Mesothelial cell of epicardium (in vitro differentiated cells): ENCODE measurements at places on chromosomes 4 and X.

DNA sequence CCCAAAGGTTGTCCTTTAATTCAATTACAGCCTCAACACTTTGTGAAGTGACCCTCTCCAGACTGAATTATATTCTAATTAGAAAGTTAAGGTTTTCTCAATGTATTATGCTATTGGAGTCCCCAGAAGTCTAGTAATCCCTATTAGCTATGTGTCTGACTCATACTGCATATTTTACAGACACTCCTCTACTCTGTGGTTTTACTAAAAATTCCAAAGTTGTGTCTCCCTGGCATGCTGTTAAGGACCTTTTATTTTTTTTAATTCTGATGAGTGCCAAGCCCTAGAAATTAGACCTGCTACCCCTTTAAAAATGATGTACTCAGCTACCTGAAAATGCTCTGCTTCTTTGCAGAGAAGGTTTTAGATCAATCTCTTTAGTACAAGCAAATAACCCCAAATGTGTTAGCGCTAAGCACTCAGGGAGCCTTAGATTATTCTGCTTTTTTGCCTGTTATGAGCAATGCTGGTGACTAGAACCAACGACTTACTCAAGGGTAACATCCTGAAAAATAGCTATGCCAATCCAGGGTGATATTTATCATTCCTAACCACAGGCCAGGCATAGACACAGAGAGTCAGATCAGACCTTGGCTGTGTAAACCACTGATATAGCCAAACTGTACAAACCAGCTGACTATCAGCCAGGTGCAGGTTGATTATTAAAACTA lies 26.1 kb upstream of the CXCL13 start:
- DNase-seq = no peak

- DNase-seq = no peak
Observed at GRCh38 chrX:96929036-96929435, 45.3 kb downstream of the RPA4 start.

- DNase-seq = no peak
Observed at GRCh38 chr4:47017081-47017480, 14.3 kb upstream of the GABRB1 start.

DNA sequence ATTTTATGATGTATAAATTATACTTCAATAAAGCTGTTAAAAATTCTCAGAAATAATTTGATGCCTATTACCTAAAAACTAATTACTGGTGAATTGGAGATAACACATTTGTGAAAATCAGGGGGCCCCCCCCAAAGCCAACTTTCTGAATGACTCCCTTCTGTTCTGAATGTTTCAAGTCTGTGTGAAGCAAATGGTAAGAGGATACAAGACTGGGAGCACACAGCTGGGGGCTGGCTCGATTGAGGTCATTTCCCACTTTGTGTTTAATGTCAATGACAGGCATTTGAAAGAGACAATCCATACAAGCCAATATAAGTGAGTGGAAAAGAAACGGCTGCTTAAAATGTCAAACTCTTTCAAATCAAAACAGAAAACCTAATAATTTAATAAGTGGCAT lies 155.8 kb downstream of the SH2D1A start:
- no peak for DNase-seq

GRCh38 chr4:38160487-38161207 lies 200.4 kb downstream of the PTTG2 start:
- DNase-seq = no peak

DNA sequence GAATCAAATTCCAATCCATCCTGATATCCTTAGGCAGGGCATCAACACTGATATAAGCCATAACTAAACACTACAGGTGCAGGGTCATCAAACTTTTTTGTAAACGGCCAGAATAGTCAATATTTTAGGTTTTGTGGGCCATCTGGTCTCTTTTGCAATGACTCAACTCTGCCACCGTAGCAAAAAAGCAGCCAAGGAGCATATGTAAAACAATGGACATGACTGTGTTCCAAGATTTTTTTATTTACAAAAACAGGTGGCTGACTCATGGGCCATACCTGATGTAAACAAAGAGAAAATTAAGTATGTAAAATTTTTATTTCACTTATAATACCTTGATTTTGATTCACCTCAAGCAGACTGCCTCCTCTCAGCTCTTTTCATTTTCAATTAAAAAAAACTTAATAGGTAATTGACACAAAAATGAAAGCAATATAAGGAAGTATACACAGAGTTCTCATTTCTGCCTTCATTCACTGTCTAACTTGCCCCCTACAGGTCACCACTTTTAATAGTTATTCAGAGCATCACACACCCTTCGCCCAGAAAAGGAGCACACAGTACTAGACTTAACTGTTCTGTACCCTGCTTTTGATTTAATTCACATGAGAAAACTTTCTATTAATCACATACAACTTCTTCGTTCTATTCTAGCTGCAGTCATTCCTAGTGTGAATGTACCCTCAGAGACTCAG lies 35.3 kb upstream of the GPM6B start:
- DNase-seq = no peak

DNA sequence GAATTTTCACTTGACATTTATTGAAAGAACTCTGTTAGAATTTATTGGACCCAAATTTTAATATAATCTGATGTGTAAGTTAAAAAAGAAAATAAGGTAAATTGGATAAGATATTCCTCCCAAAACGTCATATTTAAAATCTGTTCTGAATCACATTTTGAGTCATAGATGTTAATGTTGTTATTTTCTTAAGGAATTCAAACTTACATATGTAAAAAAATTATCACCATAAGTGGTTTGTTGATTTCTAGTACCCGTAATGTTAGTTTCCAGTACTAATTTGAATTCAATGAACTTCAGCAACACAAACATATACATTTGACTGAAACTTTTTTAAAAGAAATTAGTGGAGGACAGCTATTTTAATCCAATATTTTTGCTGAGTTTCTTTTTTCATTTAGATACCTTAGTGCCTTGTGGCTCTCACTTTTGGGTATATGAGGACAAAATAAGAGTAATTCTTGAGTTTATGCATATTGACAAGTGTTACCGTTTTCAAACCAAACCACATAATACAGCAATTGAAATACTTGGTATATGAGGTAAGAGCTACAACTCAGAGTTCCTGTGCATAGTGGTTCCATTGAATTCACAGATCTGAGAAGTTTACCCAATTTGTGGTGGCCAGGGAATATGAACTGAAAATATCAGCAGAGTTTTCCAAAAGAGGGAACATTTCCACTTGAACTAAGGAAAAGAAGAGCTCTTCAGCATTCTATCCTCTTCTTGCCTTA lies 71.8 kb downstream of the C4orf46 start:
- no peak for DNase-seq

DNA sequence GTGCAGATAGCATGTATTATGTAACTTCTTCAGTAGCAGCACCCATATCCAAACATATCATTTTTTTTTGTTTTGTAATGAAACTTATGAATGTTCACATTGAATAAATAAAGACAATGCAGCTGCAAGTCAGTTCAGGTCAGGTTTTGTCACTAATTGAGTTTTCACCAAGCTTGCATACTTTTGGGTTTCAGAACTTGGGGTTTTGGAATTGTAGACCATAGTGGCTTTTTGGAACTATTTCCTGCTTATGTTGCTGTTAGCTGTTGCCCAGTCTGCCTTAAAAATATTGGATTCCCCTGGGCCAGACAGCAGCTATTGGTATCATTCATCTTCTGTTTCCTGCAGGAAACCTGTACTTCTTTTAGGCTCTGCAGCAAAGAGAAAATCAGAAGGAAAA lies 113.4 kb upstream of the LIMCH1 start:
- no peak for DNase-seq

- no peak for DNase-seq
Observed at GRCh38 chrX:107766470-107767150, 9.0 kb downstream of the TSC22D3 start.

GRCh38 chrX:15242899-15243555 lies 26.9 kb downstream of the ASB9 start:
- DNase-seq = no peak

DNA sequence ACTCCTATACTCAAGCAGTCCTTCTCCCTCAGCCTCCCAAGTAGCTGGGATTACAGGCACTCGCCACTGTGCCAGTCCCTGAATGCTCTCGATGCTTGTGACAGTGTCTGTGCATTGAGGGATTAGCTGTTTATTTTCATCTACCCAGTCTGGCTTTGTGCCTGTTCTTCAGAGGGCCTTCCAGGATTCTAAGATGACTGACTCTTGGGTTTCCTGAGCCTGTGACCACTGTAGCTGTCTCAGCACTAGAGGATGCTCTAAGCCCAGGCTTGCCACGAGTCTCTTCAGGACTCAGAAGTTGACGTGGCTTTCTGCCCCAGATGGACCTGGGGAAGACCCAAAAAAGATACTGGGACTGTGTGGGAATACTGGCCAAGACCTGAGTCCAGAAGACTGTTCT lies 201.4 kb downstream of the ARHGAP10 start:
- no peak for DNase-seq

DNA sequence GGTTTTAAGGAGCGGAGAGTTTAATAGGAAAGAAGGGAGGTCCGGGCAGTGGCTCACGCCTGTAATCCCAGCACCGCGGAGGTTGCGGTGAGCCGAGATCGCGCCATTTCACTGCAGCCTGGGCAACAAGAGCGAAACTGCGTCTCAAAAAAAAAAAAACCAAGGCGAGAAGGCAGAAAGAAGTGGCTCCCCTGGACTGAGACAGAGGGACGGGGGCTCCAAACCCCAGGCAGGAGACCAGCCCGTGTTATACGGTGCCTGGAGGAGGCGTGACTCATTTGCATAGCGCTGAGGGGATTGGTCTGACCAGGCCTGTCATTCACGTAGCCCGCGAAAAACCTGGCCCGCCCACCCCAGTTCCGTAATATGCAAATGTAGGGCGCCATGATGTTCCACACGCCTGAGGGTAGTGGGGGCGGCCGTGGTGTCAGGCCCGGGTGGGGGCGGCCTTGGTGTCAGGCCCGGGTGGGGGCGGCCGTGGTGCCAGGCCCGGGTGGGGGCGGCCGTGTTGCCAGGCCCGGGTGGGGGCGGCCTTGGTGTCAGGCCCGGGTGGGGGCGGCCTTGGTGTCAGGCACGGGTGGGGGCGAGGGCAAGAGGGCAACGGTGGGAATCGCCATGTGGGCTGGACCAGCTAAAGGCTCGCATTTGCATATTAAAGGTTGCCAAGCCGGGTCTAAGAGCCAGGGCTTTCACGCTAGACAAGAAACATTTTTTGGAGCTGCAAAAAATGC lies 2.1 kb downstream of the PLCXD1 start:
- peak; percentile 80 for DNase-seq

DNA sequence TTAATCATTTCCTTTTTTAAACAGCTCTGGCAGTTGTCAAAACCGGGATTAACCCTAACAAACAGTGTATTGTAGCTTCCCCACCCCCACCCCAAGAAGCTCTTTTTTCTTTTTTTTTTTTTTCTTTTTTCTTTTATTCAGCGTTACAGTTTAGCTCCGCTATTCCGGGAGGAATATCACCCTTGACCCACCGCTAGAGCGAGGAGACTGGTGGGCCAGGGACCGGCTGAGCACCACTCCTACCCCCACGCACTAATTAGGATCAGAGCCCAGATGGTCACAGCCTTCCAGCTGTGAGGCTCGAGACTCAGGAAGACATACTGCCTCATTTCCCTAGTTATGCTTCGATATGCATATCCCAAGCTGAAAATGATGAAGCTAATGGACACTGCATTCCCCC lies 2.0 kb downstream of the PARM1 start:
- no peak for DNase-seq

- no peak for DNase-seq
Observed at GRCh38 chr4:151921811-151922210, 161.0 kb upstream of the GATB start.

GRCh38 chr4:87045659-87046058 lies 110.8 kb downstream of the AFF1 start:
- DNase-seq = no peak

- no peak for DNase-seq
Observed at GRCh38 chr4:17142232-17142711, 243.8 kb upstream of the LDB2 start.

- DNase-seq = no peak
Observed at GRCh38 chrX:13304052-13304451, 15.8 kb downstream of the ATXN3L start.

DNA sequence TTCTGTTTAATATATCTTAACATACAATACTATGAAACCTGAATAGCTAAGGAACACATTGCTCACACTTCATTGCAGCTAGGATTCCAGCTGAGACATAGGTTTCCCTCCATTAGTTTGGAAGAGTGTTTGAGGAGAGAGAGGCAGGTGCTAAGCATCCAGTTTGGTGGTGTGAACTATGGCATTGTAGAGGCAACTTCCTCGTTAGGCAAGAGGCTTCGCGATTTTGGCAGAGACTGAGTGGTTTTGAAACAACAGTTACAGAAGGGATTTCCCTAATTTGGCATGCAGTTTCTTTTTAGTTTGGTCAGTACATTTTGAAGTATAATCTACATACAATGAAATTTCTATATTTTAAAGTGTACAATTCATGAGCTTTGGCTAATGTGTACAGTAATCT lies 117.1 kb upstream of the BMP3 start:
- no peak for DNase-seq

- DNase-seq = no peak
Observed at GRCh38 chrX:84175958-84176357, 12.0 kb downstream of the RPS6KA6 start.

DNA sequence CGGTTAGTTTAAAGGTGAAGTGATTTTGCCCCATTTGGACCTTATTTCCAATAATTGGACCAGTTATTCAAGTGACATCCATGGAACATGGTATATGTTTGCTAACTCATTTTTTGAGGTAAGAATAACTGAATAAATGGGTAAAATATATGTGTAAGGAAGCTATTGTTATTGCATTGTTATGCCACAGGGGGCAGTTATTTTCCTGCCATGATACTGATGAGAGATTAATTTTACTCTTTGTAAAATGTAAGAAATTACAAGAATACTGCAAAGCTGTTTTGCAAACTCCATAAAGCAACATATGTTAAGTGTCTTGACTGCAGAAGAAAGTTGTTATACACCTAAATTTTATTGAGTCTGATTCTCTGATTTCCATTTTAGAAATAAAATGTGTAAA lies 114.0 kb downstream of the IL1RAPL1 start:
- DNase-seq = no peak

DNA sequence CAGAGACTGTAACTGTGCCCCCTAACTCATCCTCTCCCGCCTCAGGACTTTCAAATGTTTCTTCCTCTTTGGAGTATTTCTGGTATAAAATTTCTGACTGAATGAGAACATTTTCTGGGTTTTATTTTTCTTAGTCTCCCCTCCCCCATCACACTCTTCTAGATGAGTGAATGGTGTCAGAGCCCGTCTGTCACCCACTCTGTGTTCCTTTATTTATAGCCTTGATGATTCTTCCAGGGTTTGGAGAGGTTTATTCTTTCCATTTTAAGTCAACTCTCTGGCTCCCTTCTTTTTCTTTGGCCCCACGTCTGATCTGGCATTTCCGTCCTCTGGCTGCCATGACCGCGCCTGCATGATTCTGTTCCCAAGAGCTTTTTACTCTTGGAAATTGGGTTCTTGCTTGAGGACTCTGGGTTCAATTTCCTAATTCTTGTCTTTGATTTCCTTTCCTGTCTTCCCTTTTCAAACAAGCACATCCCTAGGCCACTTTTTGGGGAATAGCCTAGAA lies 128.8 kb downstream of the NSUN7 start:
- no peak for DNase-seq

DNA sequence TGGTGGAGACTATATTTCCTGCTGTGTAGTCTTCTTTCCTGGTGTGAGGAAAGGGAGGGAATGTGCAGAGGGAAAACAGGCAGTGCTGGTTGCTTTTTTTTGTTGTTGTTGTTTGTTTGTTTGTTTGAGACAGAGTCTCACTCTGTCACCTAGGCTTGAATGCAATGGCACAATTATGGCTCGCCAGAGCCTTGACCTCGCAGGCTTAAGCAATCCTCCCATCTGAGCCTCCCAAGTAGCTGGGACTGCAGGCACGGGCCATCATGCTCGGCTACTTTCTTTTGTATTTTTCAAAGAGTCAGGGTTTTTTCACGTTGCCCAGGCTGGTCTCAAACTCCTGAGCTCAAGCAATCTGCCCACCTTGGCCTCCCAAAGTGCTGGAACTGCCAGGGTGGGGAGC lies 82.5 kb downstream of the RELL1 start:
- no peak for DNase-seq
